Activated T-helper 2 cell treated with anti-CD3 and anti-CD28 coated beads, Interferon-gamma antibody, Interleukin-2, Interleukin-4, amounts not matched to agents 10 μg/mL and 5 μg/mL and 100 μg/mL, durations not matched to agents 14 hours and 24 hours and 36 hours (primary cell): ENCODE measurements at places on chromosomes 5 and 9. TPM values are rescaled to one million over a fixed set of nuclear protein-coding genes. Genes with fewer than 3 reads are reported as not detected.

Gene NUTM2F
- total RNA-seq = not detected in 2 replicates

Gene GABRA1
- total RNA-seq = not detected in 2 replicates

- peak overlapping the region; percentile 74 for H3K27ac ChIP-seq
- no peaks in the 10 kb centered on the region for H3K27me3 ChIP-seq
- no peak for DNase-seq
- peaks cover 21% of the 10 kb centered on the region for H3K36me3 ChIP-seq
Measured at GRCh38 chr9:223152-223551, 8.5 kb downstream of the DOCK8 start.

- no peaks in the 10 kb centered on the region for H3K4me1 ChIP-seq
- H3K27ac ChIP-seq = no peak overlapping the region
- DNase-seq = no peak
- no peaks in the 10 kb centered on the region for H3K36me3 ChIP-seq
- H3K27me3 ChIP-seq = no peaks in the 10 kb centered on the region
Measured at GRCh38 chr9:108768744-108769143, 87.0 kb downstream of the ACTL7B start.

Gene IFNA2
- total RNA-seq = not detected in 2 replicates

Gene PCAT7
- total RNA-seq = not detected in 2 replicates

Gene IFNA13
- total RNA-seq = not detected in 2 replicates

- no peaks in the 10 kb centered on the region for H3K4me1 ChIP-seq
- no peak for DNase-seq
- no peak overlapping the region for H3K27ac ChIP-seq
Measured at GRCh38 chr5:120690621-120691407, 226.7 kb downstream of the PRR16 start.

DNA sequence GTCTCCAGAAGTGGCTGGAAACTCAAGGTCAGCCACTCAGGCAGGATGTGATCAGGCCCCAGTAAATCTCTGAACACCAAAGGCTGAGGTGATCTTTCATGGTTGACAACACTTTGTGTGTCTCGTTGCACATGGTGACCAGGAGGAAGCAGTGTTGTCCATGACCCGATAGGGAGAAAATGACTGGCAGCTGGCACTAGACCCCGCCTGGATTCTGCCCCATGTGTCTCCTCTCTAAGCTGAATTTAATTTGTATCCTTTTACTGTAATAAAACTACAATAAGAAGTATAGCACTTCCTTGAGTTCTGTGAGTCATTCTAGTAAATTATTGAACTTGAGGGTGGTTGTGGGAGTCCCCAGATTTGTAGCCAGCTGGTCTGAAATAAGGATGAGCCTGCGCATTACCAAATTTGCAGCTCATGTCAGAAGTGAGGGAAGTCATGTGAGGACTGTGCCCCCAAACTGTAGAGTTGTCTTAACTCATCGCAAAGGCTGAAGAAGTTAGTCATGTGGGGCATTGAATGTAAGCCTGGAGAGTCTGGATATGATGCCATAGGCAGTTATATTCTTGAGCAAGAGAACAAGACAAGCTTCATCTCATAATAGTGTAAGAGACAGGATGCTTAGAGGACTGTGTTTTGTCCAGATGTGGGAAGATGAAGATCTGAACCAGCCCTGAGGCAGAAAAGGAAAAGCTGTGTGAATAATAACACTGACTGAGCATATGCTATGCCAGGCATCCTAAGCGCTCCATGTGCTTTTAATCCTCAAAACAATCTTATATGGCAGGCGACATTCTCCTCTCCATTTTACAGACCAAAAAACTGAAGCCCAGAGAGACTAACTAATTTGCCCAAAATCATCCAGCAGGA is 55.9 kb downstream of the TMEM215 start:
- H3K4me3 ChIP-seq = no peak overlapping the region
- no peaks in the 10 kb centered on the region for H3K36me3 ChIP-seq
- H3K27ac ChIP-seq = no peak overlapping the region
- no peak for DNase-seq
- H3K27me3 ChIP-seq = peaks cover 3% of the 10 kb centered on the region

Gene OR1J2
- not detected in 2 replicates for total RNA-seq
